Osteocyte (in vitro differentiated cells): ENCODE measurements at places on chromosomes 3 and 15. TPM values are rescaled to one million over a fixed set of nuclear protein-coding genes. Genes with fewer than 3 reads are reported as not detected.

GRCh38 chr3:126309165-126309564 lies 48.0 kb downstream of the KLF15 start:
- no peak overlapping the region for H3K27ac ChIP-seq
- H3K4me1 ChIP-seq = no peaks in the 10 kb centered on the region
- H3K36me3 ChIP-seq = no peaks in the 10 kb centered on the region
- H3K4me3 ChIP-seq = no peak overlapping the region

GRCh38 chr3:30294241-30294667 lies 312.1 kb upstream of the TGFBR2 start:
- H3K36me3 ChIP-seq = no peaks in the 10 kb centered on the region
- no peak overlapping the region for H3K27ac ChIP-seq
- H3K27me3 ChIP-seq = no peaks in the 10 kb centered on the region
- no peak for DNase-seq
- H3K4me3 ChIP-seq = no peak overlapping the region

GRCh38 chr15:60673918-60674558 lies 195.1 kb upstream of the ICE2 start:
- H3K36me3 ChIP-seq = peaks cover 2% of the 10 kb centered on the region
- no peak overlapping the region for H3K4me3 ChIP-seq
- peaks cover 18% of the 10 kb centered on the region for H3K4me1 ChIP-seq
- H3K27ac ChIP-seq = peak overlapping the region; percentile 31

DNA sequence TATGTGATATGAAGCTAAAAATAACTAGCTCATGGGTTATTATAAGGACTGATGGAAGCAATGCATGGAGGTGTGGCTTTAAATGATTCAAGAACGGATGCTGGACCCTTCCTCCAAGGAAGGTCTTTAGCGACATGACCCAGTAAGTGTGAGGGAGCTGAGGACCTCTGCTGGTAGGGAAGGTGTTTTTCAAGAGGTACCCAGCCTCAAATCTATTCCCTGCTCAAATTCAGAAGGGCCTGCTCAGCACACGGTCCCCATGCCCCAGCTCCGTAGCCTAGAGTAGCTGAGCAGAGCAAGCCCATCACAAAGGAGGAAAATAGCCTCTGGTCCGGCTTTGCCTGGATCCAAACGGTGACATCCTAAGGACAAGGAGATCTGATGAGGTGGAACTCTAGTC lies 266.2 kb upstream of the IGF1R start:
- peak; percentile 17 for DNase-seq
- H3K4me1 ChIP-seq = no peaks in the 10 kb centered on the region
- no peaks in the 10 kb centered on the region for H3K36me3 ChIP-seq
- no peak overlapping the region for H3K4me3 ChIP-seq
- no peak overlapping the region for H3K27ac ChIP-seq

DNA sequence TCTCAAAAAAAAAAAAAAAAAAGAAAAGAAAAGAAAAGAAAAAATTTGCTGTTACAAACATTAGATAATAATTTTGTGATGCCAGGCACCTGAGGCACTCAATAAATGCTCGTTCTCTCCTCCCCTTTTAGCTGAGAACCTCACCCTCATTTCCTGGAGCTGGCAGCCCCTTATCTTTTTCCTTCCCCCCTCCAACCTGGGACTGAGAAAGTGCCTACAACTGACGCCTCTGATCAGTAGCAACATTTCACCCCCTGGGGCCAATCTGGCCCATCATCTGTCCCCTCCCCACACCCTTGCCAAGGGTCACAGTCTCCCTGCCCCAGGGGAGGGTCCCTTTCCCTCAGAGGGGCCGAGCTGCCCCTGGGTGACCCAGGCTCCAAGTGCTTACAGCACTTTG lies 12.6 kb upstream of the RNU6-1 start:
- no peaks in the 10 kb centered on the region for H3K36me3 ChIP-seq
- DNase-seq = peak; percentile 11
- no peak overlapping the region for H3K4me3 ChIP-seq
- peaks cover 3% of the 10 kb centered on the region for H3K4me1 ChIP-seq
- H3K27ac ChIP-seq = no peak overlapping the region

- H3K27ac ChIP-seq = no peak overlapping the region
- peaks cover 11% of the 10 kb centered on the region for H3K4me1 ChIP-seq
- DNase-seq = no peak
- H3K4me3 ChIP-seq = no peak overlapping the region
- H3K36me3 ChIP-seq = no peaks in the 10 kb centered on the region
Measured at GRCh38 chr3:13074006-13074375, 762 bp upstream of the IQSEC1 start.

Gene UQCC5
- 18.4 and 18.6 TPM in 2 replicates for total RNA-seq

GRCh38 chr3:157257101-157257500 lies 97.2 kb upstream of the CCNL1 start:
- H3K36me3 ChIP-seq = no peaks in the 10 kb centered on the region
- DNase-seq = no peak
- no peak overlapping the region for H3K27ac ChIP-seq
- no peaks in the 10 kb centered on the region for H3K27me3 ChIP-seq
- H3K4me1 ChIP-seq = peaks cover 6% of the 10 kb centered on the region

GRCh38 chr3:127488740-127489139 lies 101.8 kb downstream of the TPRA1 start:
- no peak overlapping the region for H3K4me3 ChIP-seq
- no peaks in the 10 kb centered on the region for H3K36me3 ChIP-seq
- no peaks in the 10 kb centered on the region for H3K4me1 ChIP-seq
- DNase-seq = peak; percentile 56

Gene SATB1
- 10.6 and 12.4 TPM in 2 replicates for total RNA-seq

Gene PLSCR5
- not detected in 2 replicates for total RNA-seq
